ENCODE measurements at places on chromosomes 2 and 18.

DNA sequence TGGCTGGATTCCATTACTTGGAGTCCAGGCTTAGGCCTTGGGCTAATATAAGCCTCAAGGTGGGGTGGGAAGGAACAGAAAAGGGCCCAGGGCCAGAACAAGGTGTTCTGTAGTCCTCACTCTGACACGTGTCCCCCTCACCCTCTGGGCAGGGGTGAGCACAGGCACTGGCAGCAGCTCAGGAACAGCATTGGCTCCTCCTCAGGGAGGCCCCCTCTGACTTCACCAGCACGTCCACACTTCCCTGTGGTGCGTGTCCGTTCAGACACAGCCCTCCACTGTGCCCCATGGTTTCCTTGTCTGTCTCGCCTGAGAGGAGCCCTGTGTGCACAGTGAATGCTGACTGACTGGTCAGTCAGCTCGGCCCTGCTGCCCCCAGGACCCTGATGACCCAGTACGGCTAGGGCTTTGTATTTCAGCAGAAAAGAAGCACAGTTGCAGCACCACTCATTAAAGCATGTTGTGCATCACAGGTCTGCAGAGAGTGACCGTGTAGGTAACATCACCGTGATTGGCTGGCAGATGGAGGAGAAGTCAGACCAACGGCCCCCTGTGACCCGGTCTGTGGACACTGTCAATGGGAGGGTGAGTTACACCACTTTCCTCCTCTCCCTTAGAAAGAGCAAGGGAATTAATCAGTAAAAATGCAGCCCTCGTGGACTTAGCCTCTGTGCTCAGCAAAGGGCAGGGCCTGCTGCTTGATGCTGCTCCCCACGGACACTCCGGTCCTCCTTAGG is 70.8 kb downstream of the COA5 start:
- DNase-seq, result no peak

- DNase-seq, result no peak
Measured at GRCh38 chr18:68519336-68519735, 195.6 kb downstream of the TMX3 start.

GRCh38 chr2:72139471-72139873 is 8.2 kb downstream of the CYP26B1 start:
- no peak for DNase-seq

GRCh38 chr18:64037812-64038414 is 68.0 kb downstream of the SERPINB8 start:
- DNase-seq, result no peak

DNA sequence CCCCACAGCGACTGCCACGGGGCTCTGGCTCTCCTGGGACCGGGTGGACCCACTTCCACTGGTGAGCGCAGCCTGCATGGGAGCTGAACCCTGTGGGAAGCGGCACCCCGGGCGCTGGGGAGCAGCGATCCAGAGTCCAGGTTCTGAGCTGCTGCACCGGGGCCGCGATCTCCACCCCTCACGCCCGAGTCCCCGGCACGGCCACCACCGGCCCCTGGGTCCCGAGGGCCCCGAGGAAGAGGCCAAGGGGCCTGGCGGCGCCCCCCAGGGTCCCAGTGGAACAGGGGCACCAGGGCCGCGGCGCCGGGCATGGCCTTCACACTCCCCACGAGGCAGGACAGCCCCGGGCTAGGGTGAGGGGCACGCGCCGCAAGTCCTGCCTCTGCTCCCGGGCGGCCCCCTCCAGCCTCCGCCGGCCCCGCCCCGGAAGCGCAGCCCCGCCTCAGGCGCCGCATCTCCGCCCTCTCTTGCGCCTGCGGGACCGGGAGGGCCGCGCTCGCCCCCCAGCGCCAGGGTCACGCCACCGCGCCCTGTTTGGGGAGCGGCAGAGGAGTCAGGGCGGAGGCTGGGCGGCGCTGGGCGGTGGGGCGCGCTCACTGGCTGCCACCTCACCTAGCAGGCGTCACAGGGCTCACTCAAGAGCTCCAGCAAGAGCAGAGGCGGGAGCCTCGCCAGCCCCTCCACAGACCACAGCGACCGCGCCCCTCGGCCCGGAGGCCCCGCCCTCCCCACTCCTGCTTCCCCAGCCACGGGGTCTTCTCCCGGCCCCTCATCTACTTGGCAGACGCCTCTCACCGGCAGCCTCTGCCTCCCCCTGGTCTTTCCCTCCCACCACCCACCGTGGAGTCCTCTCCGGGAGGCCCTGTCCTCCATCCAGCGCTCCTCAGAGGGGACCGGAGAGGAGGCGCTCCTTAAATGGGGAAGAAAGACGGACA is 26.8 kb downstream of the THAP4 start:
- peak; percentile 90 for DNase-seq

DNA sequence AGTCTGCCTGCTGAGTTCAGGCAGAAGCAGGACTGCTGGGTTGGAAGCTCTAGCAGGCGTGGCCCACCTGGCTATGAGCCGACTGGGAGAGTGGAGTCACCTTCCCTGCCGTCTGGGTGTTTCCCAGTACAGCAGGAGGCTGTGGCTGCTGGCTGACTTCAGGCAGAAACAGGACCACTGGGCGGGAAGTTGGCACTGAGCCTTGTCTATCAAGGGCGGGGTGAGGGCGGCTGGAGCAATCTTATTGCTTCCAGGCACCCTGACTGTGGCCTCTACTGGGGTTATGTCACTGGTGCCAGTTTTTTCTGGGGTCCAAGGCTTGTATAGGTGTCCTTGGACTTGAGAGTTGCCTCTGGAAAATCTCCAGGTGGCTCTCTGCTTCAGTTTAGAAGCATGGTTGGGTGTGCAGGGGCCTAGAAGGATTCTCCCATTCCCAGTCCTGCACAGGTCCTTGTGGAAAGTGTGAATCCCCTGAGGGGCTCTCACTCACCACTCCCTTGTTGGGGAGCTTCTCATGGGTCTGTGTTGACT is 30.5 kb downstream of the LTBP1 start:
- no peak for DNase-seq

- no peak for DNase-seq
Measured at GRCh38 chr2:132923787-132924186, 253.8 kb upstream of the LYPD1 start.

All from activated naive CD4-positive, alpha-beta T cell treated with Interleukin-2 at 50 U/mL for 16 hours (primary cell).